ENCODE measurements at places on chromosomes 1 and 21. TPM values are rescaled to one million over a fixed set of nuclear protein-coding genes. Genes with fewer than 3 reads are reported as not detected.

DNA sequence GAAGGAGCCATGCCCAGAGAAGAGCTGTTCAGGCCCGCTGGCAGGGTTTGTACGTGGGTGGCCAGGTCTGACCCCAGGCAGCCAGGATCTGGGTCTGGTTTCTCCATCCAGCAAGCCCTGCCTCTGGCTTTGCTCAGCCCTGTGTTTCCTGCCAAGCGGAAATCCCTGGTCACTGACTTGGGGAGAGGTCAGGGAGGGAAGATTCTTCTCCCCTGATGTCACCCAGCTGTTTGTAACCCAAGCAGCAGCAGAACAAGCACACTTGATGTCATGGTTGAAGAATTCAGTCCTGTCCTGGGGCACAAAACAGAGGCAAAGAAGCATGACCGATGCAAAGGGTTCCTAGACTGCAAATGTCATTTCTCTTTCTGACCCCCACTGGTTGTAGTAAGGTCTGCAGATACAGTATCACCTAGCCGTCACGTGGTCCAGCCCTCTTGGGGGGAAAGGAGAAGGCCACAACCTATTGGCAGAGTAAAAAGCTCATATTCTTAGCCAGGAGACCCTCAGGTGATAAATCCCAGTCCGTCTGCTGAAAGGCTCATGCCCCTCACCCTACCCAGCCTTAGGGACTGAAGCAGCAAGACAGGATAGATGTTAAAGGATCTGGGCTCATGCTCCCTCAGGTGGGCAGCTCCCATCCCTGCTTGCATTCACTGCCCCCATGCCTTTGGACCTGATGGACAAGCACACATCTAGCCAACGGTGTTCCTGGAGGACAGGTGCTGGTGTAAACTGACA is 120.9 kb downstream of the SYT2 start:
- no peaks in the 10 kb centered on the region for H3K4me1 ChIP-seq
- H3K4me3 ChIP-seq, result no peak overlapping the region
- no peak overlapping the region for H3K27ac ChIP-seq
- H3K27me3 ChIP-seq, result no peaks in the 10 kb centered on the region
- H3K36me3 ChIP-seq, result no peaks in the 10 kb centered on the region
- no peak for DNase-seq

DNA sequence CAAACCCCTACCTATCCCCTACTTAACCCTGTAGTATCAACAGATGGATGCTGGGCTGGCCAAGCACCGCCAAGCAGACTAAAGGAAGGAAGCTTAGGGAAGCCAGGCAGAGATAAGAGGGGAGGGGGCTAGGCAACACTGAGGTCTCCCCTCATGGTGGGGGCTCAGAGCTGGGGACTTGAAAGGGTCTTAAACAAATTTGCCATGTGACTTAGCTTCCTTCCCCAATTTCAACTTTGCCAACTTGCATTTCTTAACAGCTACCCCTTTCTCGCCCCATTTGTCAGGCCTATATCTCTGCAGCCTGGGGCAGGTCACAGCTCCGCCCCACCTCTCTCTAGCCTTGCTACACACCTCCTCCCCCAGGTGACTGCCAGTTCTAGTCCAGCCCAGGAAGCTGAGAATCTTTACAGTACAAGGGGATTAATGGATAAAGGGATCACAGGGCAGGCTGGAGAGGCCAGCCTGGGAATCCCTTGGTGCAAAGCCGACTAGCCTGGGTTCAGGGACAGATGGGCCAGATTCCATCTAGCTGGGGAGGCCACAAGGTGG is 3.4 kb downstream of the KIF21B start:
- no peaks in the 10 kb centered on the region for H3K27me3 ChIP-seq
- H3K36me3 ChIP-seq, result no peaks in the 10 kb centered on the region
- H3K27ac ChIP-seq, result no peak overlapping the region

GRCh38 chr1:11938722-11939526 is 4.4 kb downstream of the PLOD1 start:
- no peak overlapping the region for H3K27ac ChIP-seq
- no peaks in the 10 kb centered on the region for H3K36me3 ChIP-seq
- no peaks in the 10 kb centered on the region for H3K27me3 ChIP-seq
- peaks cover 14% of the 10 kb centered on the region for H3K4me1 ChIP-seq
- no peak for DNase-seq

GRCh38 chr21:28487455-28488070 is 505.1 kb downstream of the LTN1 start:
- H3K4me3 ChIP-seq, result no peak overlapping the region
- no peak for DNase-seq
- no peaks in the 10 kb centered on the region for H3K4me1 ChIP-seq
- H3K27ac ChIP-seq, result no peak overlapping the region
- H3K27me3 ChIP-seq, result no peaks in the 10 kb centered on the region
- H3K36me3 ChIP-seq, result no peaks in the 10 kb centered on the region

DNA sequence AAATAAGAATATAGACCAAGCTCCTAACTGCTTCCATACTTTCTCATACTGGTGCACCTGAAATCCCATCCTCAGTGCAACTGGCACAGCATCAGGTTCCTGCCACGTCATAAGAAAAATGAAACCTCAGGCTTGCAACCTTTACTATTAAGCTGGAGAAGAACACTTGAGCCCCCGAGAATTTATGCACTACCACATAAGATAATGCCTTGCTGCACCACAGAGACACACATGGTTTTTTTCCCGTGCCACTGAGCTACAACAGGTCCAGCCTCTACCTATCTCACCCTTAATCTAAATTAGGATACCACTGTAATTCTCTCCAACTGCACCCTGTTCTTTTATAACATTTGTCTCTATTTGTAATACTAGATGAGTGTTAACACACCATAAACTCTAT is 174.5 kb downstream of the DENND1B start:
- no peaks in the 10 kb centered on the region for H3K36me3 ChIP-seq
- no peak for DNase-seq
- H3K27ac ChIP-seq, result no peak overlapping the region
- H3K4me3 ChIP-seq, result no peak overlapping the region
- H3K4me1 ChIP-seq, result no peaks in the 10 kb centered on the region
- H3K27me3 ChIP-seq, result no peaks in the 10 kb centered on the region

Gene CNR2
- polyA plus RNA-seq, result not detected

Gene CNTN2
- polyA plus RNA-seq, result 2.3 TPM

Gene CNN3
- 85.2 TPM for polyA plus RNA-seq
